CD4-positive, alpha-beta T cell treated with Interleukin-6 at 100 ng/mL for 8 hours (primary cell): ENCODE measurements at places on chromosomes 7 and 10.

DNA sequence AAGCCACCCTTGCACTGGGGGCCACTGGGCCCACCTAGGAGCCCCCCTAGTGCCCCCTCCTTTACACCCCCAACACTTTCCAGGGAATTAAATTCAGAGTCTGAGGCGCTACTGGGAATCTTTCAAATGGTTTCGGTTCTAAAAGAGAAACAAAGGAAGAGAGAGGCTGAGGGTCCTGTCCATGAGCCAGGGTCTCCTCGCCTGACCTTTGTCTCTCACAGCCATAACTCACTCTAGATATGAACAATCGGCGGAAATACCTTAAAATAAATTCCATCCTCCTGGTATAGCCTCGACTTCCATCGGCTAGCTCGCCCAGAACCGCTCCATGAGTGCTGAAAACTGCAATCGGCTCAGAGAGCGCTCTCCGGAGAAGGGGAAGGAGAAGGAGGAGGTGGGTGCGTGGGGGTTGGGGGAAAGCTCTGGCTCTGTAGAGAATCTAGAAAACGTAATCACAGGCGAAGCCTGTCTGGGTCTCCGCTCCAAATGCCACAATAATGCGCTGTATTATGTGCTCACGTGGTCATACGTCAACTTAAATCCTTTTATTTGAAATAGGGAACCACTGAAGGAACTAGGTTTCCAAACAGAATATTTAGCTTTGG is 12.6 kb downstream of the HOXA4 start:
- no peak for DNase-seq

GRCh38 chr10:15265056-15265455 is 96.6 kb upstream of the NMT2 start:
- no peak for DNase-seq

DNA sequence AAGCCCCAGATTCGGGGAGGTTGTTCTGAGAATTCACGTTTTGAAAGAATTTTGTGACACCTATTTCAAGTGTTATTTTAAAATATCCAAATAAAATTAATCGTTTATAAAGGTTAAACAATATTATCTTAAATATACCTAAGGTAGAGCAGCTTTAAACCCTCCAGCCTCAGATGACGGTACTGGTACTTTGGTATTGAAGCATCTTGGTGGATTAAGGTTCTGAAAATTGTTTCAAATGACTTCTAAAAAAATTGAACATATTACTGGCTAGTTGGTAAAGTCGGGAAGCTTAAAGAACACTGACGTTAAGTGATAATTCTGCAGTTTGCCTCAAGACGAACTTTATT is 392 bp upstream of the HUS1 start:
- DNase-seq: no peak

- peak; percentile 17 for DNase-seq
These were observed 62.2 kb downstream of the VIM start for GRCh38 chr10:17290226-17290625.

- no peak for DNase-seq
These were observed 200.8 kb downstream of the ELMO1 start for GRCh38 chr7:37247861-37248260.

GRCh38 chr7:151374139-151374538 is 32.5 kb downstream of the NUB1 start:
- no peak for DNase-seq

- no peak for DNase-seq
These were observed 30.7 kb downstream of the NUDT5 start for GRCh38 chr10:12165036-12165435.

- DNase-seq: peak; percentile 87
These were observed 574 bp upstream of the CPED1 start for GRCh38 chr7:120987683-120988590.

GRCh38 chr10:110524859-110525232 is 27.1 kb downstream of the DUSP5 start:
- no peak for DNase-seq

- no peak for DNase-seq
These were observed 11.2 kb upstream of the EPHA1 start for GRCh38 chr7:143419880-143420279.

DNA sequence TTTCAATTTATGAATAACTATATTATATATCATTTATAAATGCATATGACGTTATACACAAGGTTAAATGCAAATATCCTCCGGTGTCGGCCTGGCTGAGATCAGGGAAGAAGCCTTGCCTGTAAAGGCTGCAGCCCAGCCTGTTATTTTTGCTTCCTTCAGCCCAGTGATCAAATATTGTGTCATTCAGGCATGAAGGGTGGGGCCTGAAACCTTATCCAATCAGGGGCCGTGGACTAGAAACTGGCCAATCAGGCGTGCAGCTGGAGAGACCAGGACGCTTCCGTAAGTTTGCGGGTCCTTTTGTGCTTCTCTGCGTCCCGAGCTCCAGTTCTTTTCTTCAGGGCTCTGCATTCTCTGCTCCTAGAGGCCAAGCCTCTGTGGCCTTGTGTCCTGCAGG is at the start of gene ZNF722:
ZNF722 (plus strand) TSS at position 301 of the 400 bp plus-strand sequence. CDS start 113 bp downstream, outside the sequence.
- DNase-seq: no peak

DNA sequence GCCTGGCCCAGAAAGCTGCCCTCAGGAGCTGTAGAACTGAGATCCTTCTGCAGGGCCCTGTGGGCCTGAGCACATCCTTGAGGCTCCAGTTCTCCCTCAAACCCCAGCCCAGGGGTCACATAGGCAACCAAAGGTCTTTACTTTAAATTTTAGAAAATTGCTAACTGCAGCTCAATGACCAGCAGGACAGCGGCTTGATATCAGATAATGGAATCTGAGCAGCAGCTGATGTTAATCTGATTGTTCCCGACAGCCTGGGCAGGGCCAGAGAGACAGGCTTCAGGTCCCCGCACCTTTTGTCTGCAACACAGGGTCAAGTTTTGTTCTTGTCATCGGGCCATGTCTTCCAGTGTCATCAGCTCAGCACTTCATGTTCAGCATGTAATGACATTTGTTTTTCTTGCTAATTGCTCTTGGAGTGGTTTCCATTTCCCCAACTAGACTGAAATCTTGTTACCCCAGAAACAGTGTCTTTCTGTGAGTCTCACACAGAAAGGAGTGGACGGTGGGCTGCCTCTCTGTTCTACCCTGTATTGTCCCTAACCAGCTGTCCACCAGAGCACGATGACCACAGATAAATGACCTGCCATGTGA is 91.0 kb downstream of the PAXIP1 start:
- DNase-seq: no peak

DNA sequence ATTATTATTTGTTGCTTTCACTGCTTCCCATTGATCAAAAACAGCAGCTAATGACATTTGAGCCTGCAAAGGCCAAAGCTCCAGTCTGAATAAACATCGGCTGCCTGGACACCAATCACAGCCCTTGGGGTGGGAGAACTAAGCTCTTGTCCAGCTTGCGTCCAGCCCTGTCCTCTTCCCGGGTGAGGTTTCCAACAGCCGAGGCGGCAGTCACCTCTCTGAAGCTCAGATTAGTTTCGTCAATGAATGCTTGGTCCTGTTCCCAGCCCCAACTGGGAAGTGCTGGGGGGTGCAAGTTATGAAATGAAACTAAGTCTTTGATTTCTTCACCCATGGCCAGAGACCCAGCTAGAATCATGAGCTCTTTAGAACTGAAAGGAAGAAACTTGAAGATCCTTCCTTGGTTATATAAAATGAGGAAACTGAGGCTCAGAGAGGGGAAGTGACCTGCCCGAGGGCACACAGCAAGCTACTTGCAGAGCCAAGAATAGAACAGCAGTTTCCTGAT is 114.0 kb upstream of the TCF7L2 start:
- no peak for DNase-seq

DNA sequence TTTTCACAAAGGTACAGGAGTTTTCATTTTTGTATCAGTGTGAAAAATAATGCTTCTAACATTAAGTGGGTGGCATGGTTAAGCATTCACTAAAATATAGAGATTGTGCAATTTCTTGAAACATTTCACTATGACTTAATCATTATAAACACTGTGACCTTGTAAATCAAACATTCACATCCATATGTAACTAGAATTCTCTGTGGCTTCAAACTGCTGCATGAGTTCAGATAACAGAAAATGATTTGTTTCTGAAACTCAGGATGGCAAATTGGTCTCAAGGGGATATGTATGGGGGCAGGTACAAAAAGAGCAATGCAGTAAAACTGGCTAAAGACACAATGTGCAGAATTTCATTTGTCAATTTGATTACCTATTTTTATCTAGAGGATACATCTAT is 3.8 kb downstream of the FAM133B start:
- no peak for DNase-seq

- no peak for DNase-seq
These were observed 375.7 kb upstream of the VWC2 start for GRCh38 chr7:49397750-49398149.

- no peak for DNase-seq
These were observed 177.1 kb upstream of the FRMD4A start for GRCh38 chr10:14507781-14508180.

- no peak for DNase-seq
These were observed 547.8 kb upstream of the IGFBP3 start for GRCh38 chr7:46468753-46469356.

- DNase-seq: no peak
These were observed 69.3 kb downstream of the OSBPL3 start for GRCh38 chr7:24910551-24911212.

DNA sequence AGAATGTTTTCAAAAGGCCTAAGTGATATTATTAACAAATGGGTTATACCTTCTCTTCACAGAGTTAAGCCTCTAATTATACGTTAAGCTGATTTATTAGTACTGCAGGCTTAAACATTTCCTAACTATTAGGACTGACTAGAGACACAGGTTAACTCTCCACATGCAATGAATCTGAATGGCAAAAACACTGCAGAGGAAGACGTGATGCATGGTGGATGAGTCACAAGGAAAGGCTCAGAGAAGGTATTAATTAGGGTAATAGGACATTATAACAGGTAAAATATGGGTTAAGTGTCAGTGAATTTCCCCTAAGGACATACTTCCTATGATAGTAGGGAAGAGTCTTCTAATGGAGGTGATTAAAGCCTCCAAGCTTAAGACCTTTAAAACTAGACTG is 24.7 kb upstream of the SEM1 start:
- DNase-seq: no peak

DNA sequence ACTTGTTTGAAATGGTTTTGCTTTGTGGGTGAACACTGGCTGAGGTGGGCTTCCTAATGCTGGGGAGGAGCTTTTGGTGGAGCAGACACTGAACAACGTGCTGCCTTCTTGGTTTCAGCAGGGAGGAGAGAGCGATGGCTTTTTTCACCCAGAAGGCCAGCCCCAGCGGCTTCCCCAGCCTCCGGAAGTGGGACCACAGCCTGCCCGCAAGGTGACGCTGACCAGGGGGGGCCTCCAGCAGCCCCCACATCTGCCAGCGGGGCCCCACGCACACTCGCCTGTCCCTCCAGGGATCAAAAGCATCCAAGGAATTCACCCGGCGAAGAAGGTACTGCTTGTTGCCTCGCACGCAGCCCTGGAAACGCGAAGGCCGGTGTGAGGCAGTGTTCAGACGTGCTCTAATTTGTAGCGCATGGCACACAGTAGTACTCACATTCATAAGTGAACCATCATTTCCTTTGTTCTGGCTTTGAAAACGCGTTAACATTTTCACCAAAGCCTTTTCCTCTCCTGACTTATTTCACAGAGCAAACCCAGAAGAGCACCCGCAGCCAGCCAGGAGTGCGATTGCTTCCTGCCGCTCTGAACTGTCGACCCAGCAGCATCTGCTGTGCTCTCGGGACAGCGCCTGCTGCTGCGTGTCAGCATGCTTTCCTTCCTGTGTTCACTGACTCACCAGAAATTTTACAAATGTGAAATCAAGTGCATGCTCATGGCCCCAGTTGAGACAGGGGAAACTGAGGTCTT is 48.4 kb downstream of the SHH start:
- peak; percentile 66 for DNase-seq

GRCh38 chr7:84455788-84456187 is 261.2 kb upstream of the SEMA3A start:
- DNase-seq: no peak

GRCh38 chr10:62027841-62028501 is 126.5 kb downstream of the ARID5B start:
- DNase-seq: no peak

GRCh38 chr10:91798649-91799611 is 704 bp downstream of the TNKS2 start:
- DNase-seq: peak; percentile 23

DNA sequence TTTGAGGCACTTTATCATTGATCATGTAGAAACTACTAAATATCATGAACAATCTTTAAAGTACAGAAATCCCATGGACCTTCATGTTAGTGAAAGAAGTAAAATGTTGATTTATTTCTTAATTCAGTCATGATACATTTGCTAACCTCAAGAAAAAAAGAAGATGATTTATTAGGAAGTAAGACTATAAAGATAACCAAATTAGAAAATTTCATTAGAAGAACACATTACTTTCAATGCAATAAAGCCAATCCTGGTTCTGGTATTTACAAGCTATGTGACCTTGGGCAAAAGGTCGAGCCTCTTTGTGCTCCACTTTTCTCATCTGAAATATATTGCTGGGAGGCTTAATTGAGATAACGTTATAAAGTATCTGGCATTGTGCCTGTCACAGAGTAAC is 365.0 kb downstream of the KIF20B start:
- DNase-seq: no peak

DNA sequence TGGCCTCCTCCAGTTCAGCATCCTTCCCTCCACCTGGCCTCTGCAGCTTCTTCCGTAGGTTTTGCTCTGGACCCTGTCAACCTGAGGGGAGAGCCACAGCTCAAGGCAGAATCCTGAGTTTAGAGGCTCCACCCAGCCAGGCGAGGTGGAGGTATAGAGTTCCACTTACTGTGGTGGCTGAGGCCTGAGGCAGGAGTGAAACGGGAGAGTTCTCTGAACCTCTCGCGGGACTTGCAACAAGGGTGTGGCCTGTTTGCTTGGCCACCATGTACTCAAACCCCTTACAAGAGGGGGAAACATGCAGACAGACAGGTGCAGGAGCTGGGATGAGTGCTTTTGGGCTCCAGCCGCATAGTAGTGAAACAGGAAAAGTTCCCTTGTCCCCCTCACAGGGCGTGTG is 154.0 kb upstream of the C7orf33 start:
- no peak for DNase-seq

DNA sequence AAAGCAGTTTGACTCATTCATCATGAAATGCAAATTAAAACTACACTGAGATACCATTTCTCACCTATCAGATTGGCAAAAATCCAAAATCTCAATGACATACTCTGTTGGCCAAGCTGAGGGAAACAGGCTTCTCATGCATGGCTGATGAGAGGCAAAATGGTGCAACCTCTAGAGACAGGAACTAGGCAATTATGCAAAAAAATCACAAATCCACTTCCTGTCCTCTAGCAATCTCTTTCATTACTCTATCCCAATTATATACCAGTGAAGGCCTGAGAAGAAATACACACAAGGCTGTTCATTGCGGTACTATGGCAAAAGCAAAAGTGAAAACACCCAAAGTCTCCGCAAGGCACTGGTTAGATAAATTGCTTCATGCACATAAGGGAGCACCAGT is 25.9 kb upstream of the PTPRN2 start:
- DNase-seq: no peak

GRCh38 chr7:85074016-85074415 is 112.8 kb downstream of the SEMA3D start:
- no peak for DNase-seq

GRCh38 chr7:83509255-83510021 is 139.5 kb downstream of the SEMA3E start:
- DNase-seq: no peak
